ENCODE measurements at places on chromosomes 16 and 17.

DNA sequence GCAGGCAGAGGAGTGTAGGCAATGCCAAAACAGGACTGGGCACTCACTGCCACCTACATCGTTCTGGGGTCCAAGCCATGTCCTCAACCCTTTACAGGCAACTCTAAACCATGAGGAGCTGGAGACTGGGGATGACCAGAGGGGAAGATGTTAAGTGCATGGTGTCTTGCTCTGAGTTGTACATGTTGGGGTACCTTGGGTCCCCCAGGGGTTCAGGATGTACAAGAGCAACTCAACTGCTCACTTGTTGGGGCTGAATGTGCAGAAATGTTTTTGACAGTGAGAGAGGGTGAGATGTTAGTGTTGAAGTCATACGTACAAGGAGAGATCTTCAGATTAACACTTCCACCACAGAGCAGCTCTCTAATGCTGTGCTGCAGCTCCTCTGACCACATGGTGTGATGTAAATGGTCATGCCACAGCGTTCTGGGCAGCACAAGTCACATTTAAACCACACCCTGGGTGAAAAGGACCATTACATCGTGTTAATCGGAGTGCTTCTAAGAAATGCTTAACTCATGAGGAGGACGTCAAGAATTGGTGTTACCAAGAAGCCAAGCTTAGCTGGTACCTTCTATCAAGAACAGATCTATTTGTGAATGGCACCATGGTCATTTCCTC lies 2.4 kb downstream of the CCL18 start:
- DNase-seq = no peak

GRCh38 chr17:39122991-39123390 lies 28.4 kb downstream of the PLXDC1 start:
- no peak for DNase-seq

DNA sequence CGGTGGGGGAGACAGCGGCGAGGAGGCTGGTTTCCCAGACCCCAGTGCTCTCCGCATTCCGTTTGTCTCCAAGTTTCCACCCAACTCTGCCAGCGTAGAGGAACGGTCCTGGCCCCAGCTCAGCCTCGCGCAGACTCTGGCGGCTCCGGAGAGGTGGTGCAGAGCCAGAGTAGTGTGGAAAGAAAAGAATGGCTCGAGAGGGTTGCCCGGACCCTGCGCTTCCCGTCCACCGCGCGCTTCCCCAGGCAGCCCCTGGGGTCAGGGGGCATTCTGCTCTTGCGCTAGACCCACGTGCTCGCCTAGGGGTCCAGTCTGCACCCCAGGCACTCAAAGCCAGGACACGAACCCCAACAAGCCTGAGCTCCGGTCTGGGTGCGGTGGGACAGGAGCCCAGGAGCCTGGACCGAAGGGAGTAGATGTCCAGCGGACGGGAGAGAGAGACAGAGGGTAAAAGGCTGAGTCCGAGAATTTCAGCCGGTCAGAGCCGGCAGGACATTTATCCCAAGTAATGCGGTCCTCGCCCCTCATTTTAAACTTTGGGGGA lies 3.8 kb downstream of the PMP22 start:
- peak; percentile 83 for DNase-seq

DNA sequence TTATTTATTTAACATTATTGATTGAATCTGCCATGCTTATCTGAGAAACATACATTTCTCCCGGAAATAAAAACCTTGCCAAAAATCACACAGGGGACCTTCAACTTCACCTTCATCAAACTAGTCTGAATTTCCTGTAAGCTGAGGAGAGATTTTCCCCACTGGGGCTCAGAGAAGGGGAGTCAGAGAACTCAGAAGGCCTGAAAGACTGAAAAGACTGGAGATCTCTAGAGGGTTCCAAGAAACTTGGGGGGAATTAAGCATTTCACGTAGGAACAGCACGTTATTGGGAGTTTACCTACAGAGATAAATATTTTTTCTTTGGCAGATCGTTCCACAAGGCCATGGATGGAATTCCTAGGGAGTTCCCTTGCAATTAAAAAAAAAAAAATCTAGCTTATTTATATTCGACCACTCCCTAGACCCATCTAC lies 528 bp upstream of the NOL11 start:
- no peak for DNase-seq

GRCh38 chr16:88799569-88800276 lies 3.9 kb upstream of the CDT1 start:
- no peak for DNase-seq

GRCh38 chr17:14813649-14814370 lies 451.3 kb downstream of the PMP22 start:
- DNase-seq = no peak

GRCh38 chr17:47213540-47213939 lies 4.4 kb downstream of the MYL4 start:
- DNase-seq = no peak

- no peak for DNase-seq
Observed at GRCh38 chr16:84917492-84917891, 93.8 kb downstream of the ZDHHC7 start.

- no peak for DNase-seq
Observed at GRCh38 chr16:84009282-84009681, 33.3 kb downstream of the SLC38A8 start.

- DNase-seq = no peak
Observed at GRCh38 chr16:26567356-26567755, 499.4 kb upstream of the C16orf82 start.

GRCh38 chr17:19705201-19705600 lies 11.2 kb downstream of the SLC47A2 start:
- DNase-seq = no peak

- DNase-seq = no peak
Observed at GRCh38 chr17:62648251-62648955, 20.9 kb downstream of the MRC2 start.

- DNase-seq = peak; percentile 87
Observed at GRCh38 chr17:42120770-42121769, at the start of gene KAT2A. TSS of gene KAT2A (minus strand) at chr17:42121367. CDS start at chr17:42121304, 63 bp downstream.

- no peak for DNase-seq
Observed at GRCh38 chr16:82926500-82926899, 299.7 kb downstream of the CDH13 start.

GRCh38 chr16:12876778-12877177 lies 24.6 kb upstream of the SHISA9 start:
- no peak for DNase-seq

GRCh38 chr17:14910916-14911315 lies 354.2 kb downstream of the PMP22 start:
- DNase-seq = no peak

DNA sequence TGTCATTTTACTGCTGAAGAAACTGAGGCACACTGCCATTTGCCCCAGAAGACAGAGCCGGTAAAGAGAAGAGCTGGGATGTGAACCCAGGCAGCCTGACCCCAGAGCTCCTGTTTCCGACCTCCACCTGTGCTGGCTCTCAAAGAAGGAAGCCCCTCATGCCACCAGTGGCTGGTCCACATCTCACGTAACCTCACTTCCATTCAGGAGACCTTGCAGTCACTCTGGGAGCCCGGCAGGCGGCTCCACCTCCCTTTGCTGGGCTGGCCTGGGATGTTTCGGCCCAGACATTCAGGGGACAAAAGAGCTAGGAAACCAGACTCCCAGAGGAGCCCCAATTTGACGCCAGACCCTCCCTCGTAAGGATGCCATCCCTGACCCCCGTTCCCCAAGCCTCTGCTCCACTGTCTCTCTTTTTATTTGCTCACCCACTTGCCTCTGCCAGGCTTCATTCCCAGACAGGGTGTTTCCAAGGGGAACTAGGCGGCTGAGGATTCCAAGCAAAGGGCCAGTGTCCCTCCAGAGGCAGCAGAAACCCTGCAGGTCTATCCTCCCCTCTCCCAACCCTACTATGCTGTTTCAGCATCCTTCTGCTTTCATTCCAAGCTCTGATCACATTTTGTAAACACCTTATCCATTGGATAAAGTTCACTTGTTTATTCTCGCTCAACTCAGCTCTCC lies 2.8 kb downstream of the TAF1C start:
- no peak for DNase-seq

- DNase-seq = no peak
Observed at GRCh38 chr17:81906476-81907218, 4.6 kb downstream of the PCYT2 start.

GRCh38 chr16:3175157-3176093 lies 12.6 kb upstream of the OR1F1 start:
- DNase-seq = no peak

DNA sequence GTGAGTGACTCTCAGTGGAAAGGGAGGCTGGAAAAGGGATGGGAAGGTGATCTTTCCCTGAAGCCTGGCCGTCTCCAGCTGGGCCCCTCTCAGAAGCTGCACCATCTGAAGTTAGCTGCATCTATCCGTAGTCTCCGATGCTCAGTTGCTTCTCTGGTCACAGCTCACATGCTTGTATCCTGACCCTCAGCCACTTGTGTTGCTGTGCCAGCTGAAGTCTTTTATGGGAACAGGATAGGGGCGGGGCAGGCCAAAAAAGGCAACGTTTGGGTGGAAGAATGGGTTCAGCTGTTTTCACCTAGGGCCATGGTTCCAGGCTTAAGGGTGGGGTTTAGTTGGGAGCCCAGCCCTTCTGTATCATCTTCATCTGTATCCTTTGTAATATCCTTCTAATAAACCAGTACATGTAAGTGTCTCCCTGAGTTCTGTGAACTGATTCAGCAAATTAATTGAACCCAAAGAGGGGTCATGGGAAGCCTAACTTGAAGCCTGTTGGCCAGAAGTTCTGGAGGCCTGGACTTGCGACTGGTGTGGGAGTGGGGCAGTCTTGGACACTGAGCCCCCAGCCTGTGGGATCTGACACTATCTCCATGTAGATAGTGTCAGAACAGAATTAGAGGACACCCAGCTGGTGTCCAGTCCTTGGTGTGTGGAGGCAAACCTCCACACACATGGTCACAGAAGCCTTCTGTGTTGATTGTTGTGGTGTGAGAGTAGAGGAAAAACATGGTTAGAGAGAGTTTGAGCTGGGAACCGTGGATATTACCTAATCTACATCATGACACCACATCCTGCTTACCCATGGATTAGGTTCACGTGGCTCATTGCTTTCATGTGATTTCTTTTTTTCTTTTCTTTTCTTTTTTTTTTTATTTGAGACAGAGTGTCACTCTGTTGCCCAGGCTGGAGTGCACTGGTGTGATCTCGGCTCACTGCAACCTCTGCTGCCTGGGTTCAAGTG lies 49.3 kb upstream of the FBXO47 start:
- DNase-seq = no peak

- no peak for DNase-seq
Observed at GRCh38 chr16:22282254-22282892, 14.8 kb upstream of the POLR3E start.

DNA sequence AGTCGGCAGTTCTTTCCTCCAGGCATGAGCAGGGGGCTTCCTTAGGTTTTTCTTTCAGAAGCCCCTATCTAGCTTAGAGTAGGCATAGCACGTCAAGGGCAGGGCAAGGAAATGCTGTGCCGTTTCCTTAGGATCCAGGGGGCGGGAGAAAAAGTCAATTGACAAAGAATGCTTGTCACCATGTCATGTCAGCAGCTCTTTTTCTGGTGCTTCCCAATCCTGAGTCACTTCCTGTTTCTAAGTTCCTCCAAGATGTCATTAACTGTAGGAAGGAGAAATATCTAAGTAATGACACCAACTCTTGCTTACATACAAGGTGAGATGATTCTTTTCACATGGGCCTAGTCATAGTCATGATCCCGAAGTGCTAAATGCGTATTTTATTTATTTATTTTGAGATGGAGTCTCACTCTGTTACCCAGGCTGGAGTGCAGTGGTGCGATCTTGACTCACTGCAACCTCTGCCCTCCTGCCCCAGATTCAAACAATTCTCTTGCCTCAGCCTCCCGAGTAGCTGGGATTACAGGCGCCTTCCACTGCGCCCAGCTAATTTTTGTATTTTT lies 35.2 kb downstream of the GJC1 start:
- DNase-seq = no peak

DNA sequence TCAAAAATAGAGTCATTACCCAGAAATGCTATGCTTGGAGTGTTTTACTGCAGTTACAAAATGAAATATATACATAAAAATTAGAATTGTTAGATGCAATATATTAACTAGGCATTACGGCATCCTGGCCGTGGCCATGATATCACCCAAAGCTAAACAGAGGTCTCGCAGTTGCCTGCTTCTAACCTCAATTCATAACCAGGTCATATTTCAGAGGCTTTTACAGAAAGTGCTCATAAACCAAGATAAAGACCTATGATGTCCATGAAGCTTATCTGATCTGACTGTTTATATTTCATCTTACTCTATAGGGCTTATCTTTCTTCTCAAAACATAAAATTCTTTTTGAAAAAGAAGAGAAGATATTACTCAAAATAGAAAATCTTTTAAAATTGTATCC lies 664.5 kb upstream of the SALL1 start:
- no peak for DNase-seq

DNA sequence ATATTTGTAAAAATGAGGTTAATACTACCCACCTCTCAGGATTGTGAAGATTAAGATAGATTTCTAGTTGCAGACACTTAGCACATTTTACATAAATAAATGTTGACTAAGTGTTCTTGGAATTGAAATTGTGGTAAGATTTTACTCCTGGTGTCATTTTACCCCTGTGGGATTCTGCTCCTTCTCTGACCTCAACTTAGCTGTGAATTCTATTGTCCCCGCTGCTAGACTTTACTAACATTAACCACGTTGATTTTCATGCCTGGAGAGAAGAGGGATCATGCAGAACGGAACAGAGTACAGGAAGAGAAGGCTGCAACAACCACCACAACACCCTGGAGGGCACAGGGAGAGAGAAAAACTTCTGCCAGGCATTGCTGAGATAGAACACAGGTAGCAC lies 2.1 kb upstream of the TOM1L1 start:
- no peak for DNase-seq

DNA sequence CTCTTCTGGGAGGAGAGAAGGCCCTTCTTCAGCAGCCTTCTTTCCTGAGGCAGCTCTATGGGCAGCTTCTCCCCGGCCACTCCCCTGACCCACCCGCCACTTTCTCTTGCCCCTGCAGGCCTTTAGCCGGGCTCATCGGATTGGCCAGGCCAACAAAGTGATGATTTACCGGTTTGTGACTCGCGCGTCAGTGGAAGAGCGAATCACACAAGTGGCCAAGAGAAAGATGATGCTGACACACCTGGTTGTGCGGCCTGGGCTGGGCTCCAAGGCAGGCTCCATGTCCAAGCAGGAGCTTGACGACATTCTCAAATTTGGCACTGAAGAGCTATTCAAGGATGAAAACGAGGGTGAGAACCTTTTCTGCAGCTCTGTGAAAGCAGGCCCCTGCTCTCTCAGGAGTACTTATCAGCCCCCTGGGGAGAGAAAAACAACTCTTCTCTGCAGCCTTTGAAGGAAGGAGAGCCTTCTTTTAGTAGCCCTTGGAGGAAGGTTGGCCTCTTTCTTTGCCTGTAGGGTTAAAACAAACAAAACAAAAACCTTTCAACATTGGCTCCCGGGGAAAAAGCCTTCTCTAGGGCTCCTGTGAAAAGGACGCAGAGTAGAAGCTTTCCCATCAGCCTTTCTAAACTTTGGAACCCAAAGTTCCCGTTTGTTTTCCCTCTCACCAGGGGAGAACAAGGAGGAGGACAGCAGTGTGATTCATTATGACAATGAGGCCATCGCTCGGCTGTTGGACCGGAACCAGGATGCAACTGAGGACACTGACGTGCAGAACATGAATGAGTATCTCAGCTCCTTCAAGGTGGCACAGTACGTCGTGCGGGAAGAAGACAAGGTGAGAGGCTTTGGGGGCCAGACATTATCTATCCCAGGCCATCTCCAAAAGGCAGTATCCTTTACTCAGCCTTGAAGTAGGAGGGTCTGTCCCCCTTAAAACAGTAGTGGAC lies 12.7 kb downstream of the RNF227 start:
- DNase-seq = no peak

GRCh38 chr17:796609-797008 lies 14.5 kb downstream of the MRM3 start:
- DNase-seq = no peak

- DNase-seq = no peak
Observed at GRCh38 chr17:4728124-4728523, 3.1 kb upstream of the MED11 start.

GRCh38 chr17:39695089-39695474 lies 4.8 kb upstream of the ERBB2 start:
- DNase-seq = no peak

Measured in ascending aorta (tissue), 2 donors.